SW 1271 (cell line): ENCODE measurements at places on chromosomes 3 and 15.

DNA sequence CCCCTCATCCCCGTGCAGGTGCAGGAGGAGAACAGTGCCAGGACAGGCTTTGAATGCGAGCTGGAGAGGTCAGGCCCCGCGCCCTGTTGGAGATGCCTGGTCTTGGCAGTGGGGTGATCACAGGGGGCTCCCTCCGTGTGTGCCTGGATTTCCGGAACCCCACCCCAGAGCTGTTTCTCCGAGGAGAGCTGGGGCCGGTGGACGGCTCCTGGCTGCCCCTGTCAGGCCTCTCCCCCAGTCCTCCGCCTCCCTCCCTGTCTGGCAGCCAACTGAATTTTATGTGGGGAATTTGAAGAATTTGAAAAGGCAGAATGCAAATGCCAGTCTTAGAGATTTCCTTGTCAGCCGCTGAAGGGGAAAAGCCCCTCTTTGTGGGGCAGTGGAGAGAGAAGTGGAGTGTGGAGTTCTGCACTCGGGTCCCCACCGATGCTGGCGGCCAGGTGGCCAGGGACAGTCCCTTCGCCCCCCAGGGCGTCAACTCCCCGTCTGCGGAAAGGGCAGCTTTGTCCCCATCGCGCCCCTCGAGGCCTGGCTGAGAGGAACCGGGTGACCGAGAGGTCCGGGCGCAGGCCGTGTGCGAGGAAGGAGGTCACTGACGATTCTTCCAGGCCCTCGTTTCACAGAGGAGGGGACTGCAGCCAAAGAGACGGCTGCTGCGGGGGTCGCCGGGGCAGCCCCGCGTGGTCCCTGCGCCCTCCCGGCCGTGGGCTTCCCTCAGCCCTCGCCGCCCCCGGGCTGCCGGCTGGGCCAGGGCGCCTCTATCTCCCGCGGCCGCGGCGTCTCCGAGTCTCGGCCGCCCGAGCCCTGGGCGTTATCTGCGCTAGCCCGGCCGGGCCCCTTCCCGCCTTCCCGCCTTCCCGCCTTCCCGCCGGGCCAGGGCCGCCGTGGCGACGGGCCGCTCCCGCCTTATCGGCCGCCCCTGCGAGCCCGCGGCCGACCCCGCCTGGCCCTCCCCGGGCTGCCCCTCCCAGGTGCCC is 56.0 kb upstream of the LCTL start:
- no peak for DNase-seq

DNA sequence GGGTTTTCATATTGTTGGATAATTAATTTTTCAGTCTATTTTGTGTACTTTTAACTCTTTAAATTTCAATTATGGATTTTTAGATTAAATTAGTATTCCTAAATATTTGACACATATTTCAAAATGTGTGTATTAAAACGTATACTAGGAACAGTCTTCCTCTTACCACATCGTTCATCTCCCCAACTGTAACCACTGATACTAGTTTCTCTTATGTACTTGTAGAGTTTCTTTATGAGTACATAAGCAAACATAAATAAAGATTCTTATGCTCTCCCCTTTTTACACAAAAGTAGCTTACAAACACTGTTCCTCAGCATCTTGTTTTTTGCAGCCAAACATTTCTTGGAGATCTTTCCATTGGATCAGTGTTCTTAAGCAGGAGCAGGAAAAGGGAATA is 45.9 kb downstream of the CMSS1 start:
- DNase-seq: no peak

- no peak for DNase-seq
These were observed 70.7 kb downstream of the TLE3 start for GRCh38 chr15:70026991-70027390.

- DNase-seq: no peak
These were observed 20.6 kb upstream of the HHATL start for GRCh38 chr3:42723219-42723618.

DNA sequence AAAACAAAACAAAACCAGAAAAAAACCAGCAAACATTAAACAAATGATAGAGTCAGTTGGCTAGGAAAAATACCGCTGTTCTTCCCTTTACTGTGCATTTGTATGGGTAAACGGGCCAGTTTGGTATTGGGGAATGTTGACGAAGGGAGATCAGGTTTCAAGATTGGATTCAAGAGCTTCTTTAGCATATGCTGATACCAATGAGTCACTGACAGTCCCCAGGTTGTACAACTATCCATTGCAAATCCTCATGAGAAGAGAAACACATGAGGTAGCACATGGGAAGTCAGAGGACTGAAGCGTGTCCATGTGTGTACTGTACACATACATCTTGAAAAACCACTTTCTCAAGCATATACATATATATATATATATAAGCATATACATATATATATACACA is 25.6 kb downstream of the TIGIT start:
- no peak for DNase-seq

GRCh38 chr15:70100474-70101341 is 3.0 kb upstream of the TLE3 start:
- DNase-seq: no peak

- no peak for DNase-seq
These were observed 237.8 kb upstream of the UBE2E1 start for GRCh38 chr3:23567917-23568316.

DNA sequence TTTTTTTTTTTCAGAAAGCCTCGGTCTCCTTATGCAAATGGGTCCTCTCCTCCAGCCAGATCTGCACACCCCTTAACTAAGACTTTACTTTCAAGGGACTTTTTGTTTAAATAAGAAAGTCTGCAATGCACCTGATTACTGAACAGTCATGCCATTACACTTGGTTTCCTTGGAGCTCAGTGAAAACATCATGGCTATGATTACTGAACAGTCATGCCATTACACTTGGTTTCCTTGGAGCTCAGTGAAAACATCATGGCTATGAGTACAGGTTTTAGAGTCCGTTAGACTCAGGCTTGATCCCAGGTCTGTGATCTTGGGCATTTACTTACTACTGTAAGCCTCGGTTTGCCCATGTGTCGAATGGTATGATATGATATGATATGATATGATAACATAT is 10.1 kb downstream of the ENTPD3 start:
- DNase-seq: no peak

- DNase-seq: no peak
These were observed 331.8 kb downstream of the ZIC1 start for GRCh38 chr3:147740928-147741327.

- DNase-seq: no peak
These were observed 136.8 kb downstream of the SNRPN start for GRCh38 chr15:25091421-25092158.

GRCh38 chr3:129514110-129514509 is 14.3 kb upstream of the RHO start:
- no peak for DNase-seq

GRCh38 chr3:114452256-114452655 is 158.4 kb downstream of the TIGIT start:
- no peak for DNase-seq
